ENCODE measurements at places on chromosomes 4 and X. TPM values are rescaled to one million over a fixed set of nuclear protein-coding genes. Genes with fewer than 3 reads are reported as not detected.

- no peak for DNase-seq
Observed at GRCh38 chr4:7171191-7171900, 21.0 kb upstream of the SORCS2 start.

DNA sequence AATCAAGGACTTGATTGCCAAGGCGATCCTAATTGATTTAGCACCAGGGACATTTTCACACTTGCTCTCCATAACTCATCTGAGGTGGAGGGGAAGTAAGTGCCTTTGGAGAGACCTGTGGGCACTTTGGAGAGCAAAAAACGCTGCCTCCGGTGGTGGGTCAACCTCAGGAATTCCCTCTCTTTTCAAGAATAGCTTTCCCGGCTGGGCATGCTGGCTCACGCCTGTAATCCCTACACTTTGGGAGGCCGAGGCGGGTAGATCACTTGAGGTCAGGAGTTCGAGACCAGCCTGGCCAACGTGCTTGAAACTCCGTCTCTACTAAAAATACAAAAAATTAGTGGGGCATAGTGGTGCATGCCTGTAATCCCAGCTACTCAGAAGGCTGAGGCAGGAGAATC, 49.2 kb downstream of the PRPS1 start:
- peak; percentile 29 for DNase-seq

- no peak for DNase-seq
Observed at GRCh38 chr4:41384992-41385391, 128.3 kb downstream of the UCHL1 start.

DNA sequence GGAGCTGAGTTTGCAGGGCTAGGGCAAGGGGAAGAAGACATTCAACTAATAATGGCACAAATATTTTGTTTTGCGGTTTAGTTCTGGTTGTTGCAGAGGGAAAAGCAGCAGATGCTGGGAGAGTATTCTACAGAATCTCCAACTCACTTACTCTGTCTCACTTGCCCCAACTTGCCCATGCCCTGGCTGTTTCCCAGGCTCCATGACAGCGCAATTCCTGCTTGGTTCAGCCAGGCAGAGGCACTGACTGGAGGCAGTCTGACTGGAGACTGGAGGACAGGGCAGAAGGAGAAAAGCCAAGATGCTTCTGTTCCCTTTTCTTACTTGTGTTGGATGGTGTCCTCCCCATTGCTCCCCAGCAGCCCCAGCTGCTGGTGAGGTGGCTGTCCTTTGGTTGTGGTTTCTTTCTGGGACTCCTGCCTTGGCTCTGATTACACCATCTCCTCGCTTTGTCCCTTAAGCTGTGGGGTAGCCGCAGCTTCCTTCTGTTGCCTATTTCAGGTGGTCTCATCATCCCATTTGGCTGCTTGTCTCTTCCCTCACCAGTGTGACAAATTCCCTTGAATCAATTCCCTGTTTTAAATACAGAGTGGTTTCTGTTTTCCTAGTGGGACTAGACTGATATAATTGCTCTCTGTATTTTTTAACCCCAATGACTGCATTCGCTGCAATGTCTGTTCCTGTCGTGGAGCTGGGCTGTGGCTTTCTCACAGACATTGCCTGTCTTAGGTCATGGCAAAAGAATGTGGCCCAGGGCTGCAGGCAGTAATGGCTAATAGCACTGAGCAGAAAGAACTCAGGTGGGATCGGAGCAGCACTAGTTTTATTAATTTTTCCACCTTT, 24.2 kb upstream of the RASL11B start:
- peak; percentile 55 for DNase-seq

The RAI2 gene
- 43.1 TPM for total RNA-seq

The KIF4A gene
- total RNA-seq, result 0.35 TPM

Data from kidney (tissue), 22 donors.